ELF-1 (cell line): ENCODE measurements at places on chromosomes 2 and 18.

GRCh38 chr2:241002275-241003046 is 4.0 kb downstream of the SNED1 start:
- peak; percentile 0 for DNase-seq

- no peak for DNase-seq
These were observed 89.2 kb upstream of the LRATD1 start for GRCh38 chr2:14543284-14543683.

GRCh38 chr2:174630107-174630506 is 32.5 kb upstream of the WIPF1 start:
- no peak for DNase-seq

- DNase-seq = no peak
These were observed 185.6 kb downstream of the RNF144A start for GRCh38 chr2:7102826-7103225.

DNA sequence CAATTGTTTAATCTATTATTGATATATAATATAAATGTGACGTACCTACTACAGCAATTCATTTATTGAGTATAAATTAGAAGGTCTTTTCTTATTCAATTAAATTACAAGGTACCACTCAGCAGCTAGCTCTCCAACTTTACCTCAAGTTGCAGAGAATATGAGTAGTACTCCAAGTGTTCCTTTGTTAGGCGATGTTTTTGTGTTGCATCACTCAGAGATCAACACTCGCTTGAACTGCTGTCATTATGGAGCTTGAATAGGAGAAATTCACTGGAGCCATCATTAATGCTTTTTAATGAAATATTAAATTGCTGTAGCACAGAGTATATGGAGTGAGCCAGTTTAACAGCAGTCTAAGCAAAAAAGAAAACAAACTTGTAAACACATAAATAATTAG is 320.0 kb downstream of the FSIP2 start:
- DNase-seq = no peak

DNA sequence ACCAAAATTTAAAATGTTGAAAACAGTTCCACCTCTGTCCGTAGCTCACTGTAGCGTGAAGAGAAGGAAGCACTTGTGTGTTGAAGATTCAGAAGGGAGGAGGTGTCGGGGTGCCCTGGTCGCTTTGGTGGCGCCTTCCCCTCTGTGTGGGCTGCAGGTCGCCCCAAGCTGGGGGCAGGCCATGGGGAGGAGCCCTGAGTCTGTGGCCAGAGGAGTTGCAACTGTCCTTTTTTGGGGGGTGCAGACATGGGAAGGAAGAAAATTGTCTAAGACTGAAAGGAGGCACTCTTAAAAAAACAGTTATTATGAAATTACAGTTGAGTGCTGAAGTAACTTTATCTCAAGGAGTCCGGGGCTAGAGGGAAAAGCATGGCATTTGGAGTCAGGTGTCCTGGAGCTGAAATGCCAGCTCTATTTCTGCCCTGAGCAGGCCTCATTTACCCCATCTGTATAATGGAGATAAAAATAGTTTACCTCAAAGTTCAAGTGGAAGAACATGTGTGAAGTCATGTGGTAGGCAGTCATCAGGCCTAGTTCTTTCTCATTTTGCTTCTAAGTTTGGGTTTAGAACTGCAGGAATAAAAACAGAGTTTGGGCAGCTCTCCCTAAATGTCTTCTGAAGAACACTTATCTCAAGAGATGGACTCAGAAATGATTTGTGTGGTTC is 82.1 kb downstream of the RNF144A start:
- DNase-seq = no peak

DNA sequence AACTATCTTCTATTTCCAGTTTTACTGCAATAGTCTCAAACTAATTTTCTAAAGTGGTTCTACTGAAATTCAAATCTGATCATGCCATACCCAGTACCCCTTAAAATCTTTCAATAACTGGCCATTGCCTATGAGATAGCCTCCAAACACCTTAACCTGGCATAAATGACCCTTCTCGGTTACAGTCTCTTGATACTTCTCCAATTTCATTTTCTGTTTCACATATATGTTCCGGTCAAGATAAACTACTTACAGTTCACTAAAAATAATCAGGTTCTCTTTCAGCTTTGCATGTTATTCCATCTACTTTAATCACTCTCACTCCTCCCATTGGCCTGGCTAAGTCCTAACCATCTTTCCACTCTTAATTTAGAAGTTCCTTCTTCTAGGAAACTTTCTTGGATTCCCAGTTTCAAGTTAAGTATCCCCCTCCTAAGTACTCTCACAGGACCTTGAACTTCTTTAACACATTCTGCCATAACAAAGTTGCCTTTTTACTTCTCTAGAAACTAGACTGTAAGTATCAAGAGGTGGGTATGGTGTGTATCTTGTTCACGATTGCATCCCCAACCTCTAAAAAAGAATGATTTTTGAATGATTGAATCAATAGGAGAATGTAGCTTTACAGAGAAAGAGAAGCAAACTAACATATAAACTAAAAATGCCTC is 110.2 kb upstream of the RBBP8 start:
- DNase-seq = no peak

DNA sequence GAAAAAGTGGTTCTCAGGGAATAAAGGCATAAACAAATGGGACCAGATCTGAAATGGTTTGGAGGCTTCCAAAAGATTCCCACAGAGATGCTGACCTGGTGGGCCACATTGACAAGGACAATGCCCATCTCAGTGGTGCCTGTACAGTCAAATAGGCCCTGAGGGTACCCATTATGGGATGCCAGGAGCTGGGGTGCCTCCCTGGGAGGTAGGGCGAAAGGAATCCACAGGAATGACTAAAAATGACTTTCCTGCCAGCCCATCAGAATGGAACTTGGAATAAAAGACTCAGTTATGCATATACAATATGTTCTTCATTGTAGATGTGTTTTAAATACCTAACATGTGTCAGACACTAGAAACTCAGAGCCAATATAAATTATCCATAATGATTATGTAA is 248.5 kb downstream of the RNF144A start:
- no peak for DNase-seq

GRCh38 chr2:203650860-203651613 is 55.4 kb upstream of the CD28 start:
- DNase-seq = no peak

DNA sequence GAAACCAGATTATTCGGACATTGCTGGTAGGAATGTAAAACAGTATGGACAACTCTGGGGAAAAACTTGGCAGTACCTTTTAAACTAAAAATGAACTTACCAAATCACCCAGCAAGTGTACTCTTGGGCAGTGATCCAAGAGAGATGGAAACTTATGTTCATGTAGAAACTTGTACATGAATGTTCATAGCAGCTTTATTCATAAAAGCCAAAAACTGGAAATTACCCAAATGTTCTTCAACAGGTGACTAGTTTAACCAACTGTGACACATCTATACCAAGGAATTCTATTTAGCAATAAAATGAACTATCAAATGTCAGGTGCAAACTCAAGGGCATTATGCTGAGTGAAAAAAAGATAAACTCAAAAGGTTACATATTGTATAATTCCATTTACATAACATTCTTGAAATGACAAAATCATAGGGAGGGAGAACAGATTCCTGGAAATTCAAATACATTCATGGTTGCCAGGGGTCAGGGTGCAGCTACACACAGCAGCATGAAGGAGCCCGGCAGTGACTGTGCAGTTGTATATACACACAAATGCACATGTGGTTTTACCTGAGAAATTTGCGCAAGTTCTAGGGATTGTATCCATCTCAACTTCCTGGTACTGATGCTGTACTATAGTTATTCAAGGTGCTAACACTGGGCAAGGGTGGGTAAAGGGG is 3.5 kb upstream of the RNU4ATAC start:
- DNase-seq = no peak

DNA sequence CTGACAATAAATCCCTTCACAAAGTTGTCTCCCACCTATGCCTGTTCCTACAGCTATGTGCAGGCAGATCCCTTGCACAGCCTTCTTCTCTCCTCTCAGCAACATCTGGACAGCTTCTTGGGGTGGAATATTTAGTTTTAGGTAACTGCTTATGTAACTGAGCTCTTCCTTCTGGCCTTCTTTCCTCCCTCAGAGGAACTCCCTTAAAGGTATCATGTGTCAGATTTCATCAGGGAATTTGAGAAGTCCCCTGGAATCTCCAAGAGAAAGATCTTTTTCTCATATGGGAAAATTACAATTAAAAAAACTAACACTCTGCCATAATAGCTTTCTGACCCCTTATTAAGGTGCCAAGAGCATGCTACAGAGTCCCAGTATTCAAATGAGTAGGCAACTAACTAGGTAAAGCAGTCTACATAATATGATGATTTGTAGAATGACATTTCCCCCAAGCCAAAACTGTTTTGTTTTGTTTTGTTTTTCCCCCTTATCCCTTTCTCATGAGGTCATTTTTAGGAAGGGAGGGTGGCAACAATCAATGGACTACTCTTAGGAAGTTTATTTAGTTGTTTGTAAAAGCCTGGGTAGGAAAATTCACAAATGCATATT is 2.4 kb downstream of the TMEM200C start:
- DNase-seq = no peak

GRCh38 chr2:159229476-159230144 is 56.9 kb downstream of the WDSUB1 start:
- DNase-seq = no peak
